Endothelial cell of umbilical vein (primary cell): ENCODE measurements at places on chromosomes 2 and 18. TPM values are rescaled to one million over a fixed set of nuclear protein-coding genes. Genes with fewer than 3 reads are reported as not detected.

The MARCO gene
- not detected in 2 replicates for total RNA-seq

GRCh38 chr2:47040651-47041050 is 114.5 kb downstream of the STPG4 start:
- DNase-seq: no peak

The PPP1R1C gene
- 0.55 TPM in 1 of 2 replicates, not detected in the other for total RNA-seq

GRCh38 chr2:24352664-24353063 is 7.7 kb downstream of the ITSN2 start:
- DNase-seq: no peak

GRCh38 chr2:240595381-240596079 is 9.0 kb downstream of the CAPN10 start:
- no peak for DNase-seq

DNA sequence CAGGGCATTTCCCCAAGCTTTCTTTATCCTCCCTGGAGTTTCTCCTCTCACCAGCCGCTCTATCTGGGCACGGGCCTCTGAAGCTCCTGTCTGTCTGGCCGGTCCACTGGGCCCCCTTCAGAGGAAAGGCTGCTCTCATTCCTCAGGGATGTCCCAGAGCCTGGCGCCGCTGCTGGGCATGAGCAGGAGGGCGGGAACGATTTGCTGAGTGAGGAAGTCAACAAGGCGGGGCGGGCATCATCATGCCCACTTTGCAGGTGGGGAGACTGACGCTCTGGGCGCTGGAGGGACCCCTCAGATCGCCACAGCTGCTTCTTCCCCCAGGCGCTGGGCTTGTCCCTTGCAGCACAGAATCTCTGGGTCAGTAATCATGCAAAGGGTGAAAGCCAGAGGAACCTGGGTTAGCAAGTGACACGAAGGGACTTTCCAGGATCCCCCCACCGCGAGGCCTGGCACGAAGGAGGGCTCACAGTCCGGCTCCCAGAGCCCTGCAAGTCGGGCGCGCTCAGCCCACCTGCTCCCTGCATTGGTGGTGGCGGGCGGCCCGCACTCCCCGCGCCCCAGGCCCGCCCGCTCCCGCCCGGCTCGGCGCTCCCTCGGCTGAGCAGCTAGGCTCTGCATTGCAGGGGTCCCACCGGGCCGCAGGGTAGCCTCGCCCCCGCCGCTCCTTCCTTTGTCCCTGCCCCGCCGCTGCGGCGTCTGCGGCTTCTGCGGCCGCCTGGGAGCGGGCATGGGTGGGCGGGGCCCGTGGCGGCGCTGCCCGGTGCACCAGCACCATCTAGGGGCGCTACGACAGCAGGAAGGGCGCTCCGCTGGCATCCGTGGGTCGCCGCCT is 157.8 kb downstream of the CYRIA start:
- DNase-seq: peak; percentile 39

GRCh38 chr2:238897911-238898311 is 50.0 kb downstream of the TWIST2 start:
- DNase-seq: no peak
